Heart right ventricle (tissue), 16 donors: ENCODE measurements at places on chromosomes 6 and 20. TPM values are rescaled to one million over a fixed set of nuclear protein-coding genes. Genes with fewer than 3 reads are reported as not detected.

TSBP1 gene
- total RNA-seq, result not detected

SPATA25 gene
- total RNA-seq, result 1.0 TPM

BTN1A1 gene
- total RNA-seq, result not detected

PSORS1C1 gene
- 1.00 TPM for total RNA-seq

FKBP1C gene
- 2.0 TPM for total RNA-seq

ITPA gene
- total RNA-seq, result 15.8 TPM

NKX2-2 gene
- total RNA-seq, result not detected

HLA-DOA gene
- total RNA-seq, result 2.7 TPM

TPX2 gene
- 0.47 TPM for total RNA-seq

SLC22A2 gene
- total RNA-seq, result not detected

PMEPA1 gene
- total RNA-seq, result 24.4 TPM

- peaks cover 10% of the 10 kb centered on the region for H3K27me3 ChIP-seq
- H3K36me3 ChIP-seq, result no peaks in the 10 kb centered on the region
- DNase-seq, result no peak
- no peak overlapping the region for H3K27ac ChIP-seq
- peaks cover 12% of the 10 kb centered on the region for H3K4me1 ChIP-seq
These were observed 66.4 kb upstream of the DUSP22 start for GRCh38 chr6:225907-226306.

- H3K27ac ChIP-seq, result no peak overlapping the region
- no peaks in the 10 kb centered on the region for H3K27me3 ChIP-seq
- no peaks in the 10 kb centered on the region for H3K4me1 ChIP-seq
- no peak overlapping the region for H3K4me3 ChIP-seq
These were observed 515.9 kb downstream of the GRIK2 start for GRCh38 chr6:101909366-101909765.

- no peaks in the 10 kb centered on the region for H3K27me3 ChIP-seq
- no peak overlapping the region for H3K4me3 ChIP-seq
- H3K27ac ChIP-seq, result no peak overlapping the region
- H3K4me1 ChIP-seq, result no peaks in the 10 kb centered on the region
These were observed 25.6 kb upstream of the GABRR1 start for GRCh38 chr6:89242574-89243330.

GRCh38 chr6:45454008-45454911 is 76.5 kb upstream of the SUPT3H start:
- no peak for DNase-seq
- no peak overlapping the region for H3K27ac ChIP-seq
- H3K4me1 ChIP-seq, result no peaks in the 10 kb centered on the region
- no peaks in the 10 kb centered on the region for H3K36me3 ChIP-seq
- no peaks in the 10 kb centered on the region for H3K27me3 ChIP-seq

- H3K27ac ChIP-seq, result no peak overlapping the region
- no peaks in the 10 kb centered on the region for H3K36me3 ChIP-seq
- DNase-seq, result no peak
- no peaks in the 10 kb centered on the region for H3K4me1 ChIP-seq
- H3K27me3 ChIP-seq, result no peaks in the 10 kb centered on the region
These were observed 148.3 kb upstream of the SCGN start for GRCh38 chr6:25503686-25504085.

DNA sequence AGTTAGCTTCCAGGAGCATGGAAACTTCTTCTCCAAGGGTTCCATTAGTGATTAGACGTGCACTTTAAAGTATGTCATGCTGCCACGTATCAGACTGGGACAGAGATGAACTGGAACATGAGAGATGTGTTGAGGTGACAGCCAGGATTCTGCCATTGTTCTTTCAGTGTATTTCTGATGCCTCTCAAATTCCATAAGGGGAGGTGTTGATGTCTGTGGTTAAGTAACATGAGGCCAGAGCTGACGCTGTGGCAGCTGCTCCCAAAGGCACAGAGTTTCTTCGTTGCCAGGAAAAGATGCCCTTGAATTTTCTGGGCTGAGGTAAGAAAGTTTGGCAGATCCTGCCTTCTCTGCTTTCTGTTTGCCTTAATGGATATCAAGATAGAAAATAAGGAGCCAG is 63.5 kb downstream of the TRMT6 start:
- no peak overlapping the region for H3K4me3 ChIP-seq
- no peaks in the 10 kb centered on the region for H3K4me1 ChIP-seq
- DNase-seq, result peak; percentile 10
- no peaks in the 10 kb centered on the region for H3K36me3 ChIP-seq
- peak overlapping the region; percentile 77 for H3K27ac ChIP-seq

GRCh38 chr20:59671661-59672471 is 67.5 kb downstream of the PHACTR3 start:
- H3K27me3 ChIP-seq, result peaks cover 11% of the 10 kb centered on the region
- no peaks in the 10 kb centered on the region for H3K36me3 ChIP-seq
- H3K4me3 ChIP-seq, result no peak overlapping the region
- H3K27ac ChIP-seq, result no peak overlapping the region
- no peaks in the 10 kb centered on the region for H3K4me1 ChIP-seq

- no peak overlapping the region for H3K27ac ChIP-seq
- no peak for DNase-seq
- H3K4me1 ChIP-seq, result no peaks in the 10 kb centered on the region
- H3K27me3 ChIP-seq, result no peaks in the 10 kb centered on the region
- no peak overlapping the region for H3K4me3 ChIP-seq
- no peaks in the 10 kb centered on the region for H3K36me3 ChIP-seq
These were observed 500.3 kb downstream of the DHX35 start for GRCh38 chr20:39462416-39462945.

DNA sequence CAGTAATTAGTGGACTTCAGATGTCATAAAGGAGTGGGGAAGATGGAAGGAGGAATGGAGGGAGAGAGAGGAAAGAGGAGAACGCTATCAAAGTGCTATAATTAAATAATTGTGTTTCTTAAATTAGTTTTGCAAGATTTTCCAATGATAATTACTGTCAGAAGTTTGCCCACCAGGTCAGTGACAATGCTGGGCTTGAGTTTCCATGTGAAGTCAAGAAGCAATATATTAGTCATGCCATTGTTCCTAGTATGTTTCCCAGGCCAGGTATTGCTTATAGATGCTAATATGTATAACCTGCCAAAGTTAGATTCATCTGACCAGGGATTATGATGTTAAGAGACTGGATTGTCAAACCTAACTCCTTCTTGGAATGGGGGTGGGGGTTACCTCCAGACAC is 131.9 kb downstream of the GJA10 start:
- DNase-seq, result no peak
- no peaks in the 10 kb centered on the region for H3K4me1 ChIP-seq
- H3K27me3 ChIP-seq, result no peaks in the 10 kb centered on the region
- no peak overlapping the region for H3K27ac ChIP-seq
- H3K36me3 ChIP-seq, result no peaks in the 10 kb centered on the region
- no peak overlapping the region for H3K4me3 ChIP-seq

- H3K27me3 ChIP-seq, result no peaks in the 10 kb centered on the region
- H3K4me3 ChIP-seq, result no peak overlapping the region
- DNase-seq, result no peak
- H3K4me1 ChIP-seq, result no peaks in the 10 kb centered on the region
These were observed 46.1 kb downstream of the SLC35B3 start for GRCh38 chr6:8389036-8389818.

GRCh38 chr20:62148908-62149314 is 5.3 kb downstream of the SS18L1 start:
- no peaks in the 10 kb centered on the region for H3K27me3 ChIP-seq
- peaks cover 47% of the 10 kb centered on the region for H3K4me1 ChIP-seq
- H3K27ac ChIP-seq, result no peak overlapping the region

GRCh38 chr6:169230946-169231789 is 22.5 kb downstream of the THBS2 start:
- peaks cover 7% of the 10 kb centered on the region for H3K36me3 ChIP-seq
- DNase-seq, result no peak
- H3K27me3 ChIP-seq, result no peaks in the 10 kb centered on the region
- no peak overlapping the region for H3K4me3 ChIP-seq

DNA sequence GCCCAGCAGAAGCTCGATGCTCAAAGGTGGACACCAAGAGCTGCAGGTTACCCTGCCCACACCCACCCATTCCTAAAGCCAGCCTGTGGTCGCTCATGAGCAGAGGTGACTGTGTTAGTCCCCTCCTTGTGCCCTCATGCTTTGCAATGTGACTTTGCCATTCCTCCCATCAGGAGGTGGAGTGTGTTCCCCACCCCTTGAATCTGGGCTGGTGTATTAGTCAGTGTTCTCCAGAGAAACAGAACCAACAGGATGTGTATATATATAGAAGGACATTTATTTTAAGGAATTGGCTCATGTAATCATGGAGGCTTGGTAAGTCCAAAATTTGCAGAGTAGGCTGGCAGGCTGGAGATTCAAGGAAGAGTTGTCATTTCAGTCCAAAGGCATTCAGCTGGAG is 54.4 kb upstream of the RNF24 start:
- no peak for DNase-seq
- H3K4me3 ChIP-seq, result no peak overlapping the region
- H3K36me3 ChIP-seq, result no peaks in the 10 kb centered on the region
- H3K27me3 ChIP-seq, result no peaks in the 10 kb centered on the region
- peak overlapping the region; percentile 28 for H3K27ac ChIP-seq
- peaks cover 18% of the 10 kb centered on the region for H3K4me1 ChIP-seq

- no peaks in the 10 kb centered on the region for H3K27me3 ChIP-seq
- no peak for DNase-seq
- no peaks in the 10 kb centered on the region for H3K36me3 ChIP-seq
- H3K27ac ChIP-seq, result no peak overlapping the region
These were observed 80.3 kb upstream of the HTR1E start for GRCh38 chr6:86856937-86857563.

DNA sequence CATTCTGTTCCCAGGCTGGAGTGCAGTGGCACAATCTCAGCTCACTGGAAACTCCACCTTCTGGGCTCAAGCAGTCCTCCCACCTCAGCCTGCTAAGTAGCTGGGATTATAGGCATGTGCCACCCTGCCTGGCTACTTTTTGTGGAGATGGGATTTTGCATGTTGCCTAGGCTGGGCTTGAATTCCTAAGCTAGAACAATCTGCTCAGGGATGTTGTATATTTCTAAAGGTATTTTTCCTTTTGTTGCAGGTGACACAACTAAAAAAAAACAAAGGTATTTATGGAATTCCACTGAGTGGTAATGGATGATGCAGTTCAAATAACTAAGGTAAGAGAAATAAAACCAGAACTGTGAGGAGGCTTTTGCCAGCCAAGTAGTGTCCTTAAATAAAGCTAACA is 49.7 kb downstream of the PTPRA start:
- peaks cover 8% of the 10 kb centered on the region for H3K4me1 ChIP-seq
- peaks cover 45% of the 10 kb centered on the region for H3K36me3 ChIP-seq
- DNase-seq, result no peak
- no peak overlapping the region for H3K27ac ChIP-seq

DNA sequence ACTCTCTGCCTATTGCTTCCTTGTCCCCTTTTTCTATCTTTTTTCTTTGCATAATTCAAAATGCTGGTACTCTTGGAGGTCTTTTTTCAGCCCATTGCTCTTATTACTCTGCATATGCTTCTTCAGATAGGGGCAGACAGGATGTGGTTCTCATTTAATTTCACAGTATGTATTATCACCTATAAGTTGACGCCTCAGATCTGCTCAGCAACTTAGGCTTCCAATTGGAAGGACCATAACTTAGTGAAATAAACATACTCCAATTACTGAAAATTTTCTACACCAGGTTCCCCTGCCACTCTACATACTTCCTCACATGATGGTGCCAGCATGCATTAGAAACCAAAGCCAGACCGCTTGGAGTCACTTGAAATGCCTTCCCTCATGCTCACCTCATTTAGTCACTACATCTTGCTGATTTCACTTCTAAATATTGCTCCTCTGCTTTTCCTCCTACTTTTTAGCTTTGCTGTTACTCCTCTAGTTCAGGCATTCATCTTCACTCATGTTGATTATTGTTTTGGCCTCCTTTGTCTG is 34.5 kb upstream of the AHI1 start:
- H3K27me3 ChIP-seq, result no peaks in the 10 kb centered on the region
- H3K36me3 ChIP-seq, result no peaks in the 10 kb centered on the region
- H3K27ac ChIP-seq, result no peak overlapping the region
- H3K4me1 ChIP-seq, result peaks cover 5% of the 10 kb centered on the region
- no peak for DNase-seq

DNA sequence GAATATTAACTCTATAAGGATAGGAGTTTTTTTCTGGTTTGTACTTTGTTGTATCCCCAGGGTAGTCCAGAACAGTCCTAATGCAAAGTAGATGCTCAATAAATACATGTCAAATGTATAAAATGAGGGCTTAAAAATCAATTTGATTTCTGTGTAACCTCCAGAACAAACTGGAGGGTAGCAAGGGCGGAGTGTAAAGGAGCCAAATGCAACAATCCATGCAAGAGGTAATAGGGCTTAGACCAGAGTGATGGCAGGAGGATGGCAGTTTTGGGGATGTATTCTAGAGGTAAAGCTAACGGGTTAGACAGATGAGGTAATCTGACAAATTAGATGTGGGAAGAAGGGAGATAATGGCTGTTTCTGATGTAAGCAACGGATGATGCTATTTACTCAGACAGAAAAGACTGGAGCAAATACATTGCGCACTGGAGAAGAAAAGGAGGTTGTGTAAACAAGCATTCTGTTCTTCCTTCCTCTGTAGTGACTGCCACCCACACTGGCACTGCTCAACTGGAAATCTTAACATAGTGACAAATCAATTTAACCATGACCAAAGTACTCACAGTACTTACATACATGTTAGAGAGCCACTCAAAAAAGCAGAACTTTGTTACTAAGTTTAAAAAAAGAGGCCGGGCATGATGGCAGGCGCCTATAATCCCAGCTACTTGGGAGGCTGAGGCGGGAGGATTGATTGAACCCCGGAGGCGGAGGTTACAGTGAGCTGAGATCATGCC is 2.0 kb downstream of the ZNF318 start:
- H3K4me3 ChIP-seq, result no peak overlapping the region
- peaks cover 3% of the 10 kb centered on the region for H3K36me3 ChIP-seq
- H3K4me1 ChIP-seq, result peaks cover 12% of the 10 kb centered on the region
- H3K27me3 ChIP-seq, result no peaks in the 10 kb centered on the region
- DNase-seq, result no peak
- H3K27ac ChIP-seq, result no peak overlapping the region

- no peak overlapping the region for H3K4me3 ChIP-seq
- no peak overlapping the region for H3K27ac ChIP-seq
- no peaks in the 10 kb centered on the region for H3K27me3 ChIP-seq
- DNase-seq, result no peak
- H3K36me3 ChIP-seq, result no peaks in the 10 kb centered on the region
- no peaks in the 10 kb centered on the region for H3K4me1 ChIP-seq
These were observed 267.1 kb downstream of the ADGB start for GRCh38 chr6:146865756-146866379.

DNA sequence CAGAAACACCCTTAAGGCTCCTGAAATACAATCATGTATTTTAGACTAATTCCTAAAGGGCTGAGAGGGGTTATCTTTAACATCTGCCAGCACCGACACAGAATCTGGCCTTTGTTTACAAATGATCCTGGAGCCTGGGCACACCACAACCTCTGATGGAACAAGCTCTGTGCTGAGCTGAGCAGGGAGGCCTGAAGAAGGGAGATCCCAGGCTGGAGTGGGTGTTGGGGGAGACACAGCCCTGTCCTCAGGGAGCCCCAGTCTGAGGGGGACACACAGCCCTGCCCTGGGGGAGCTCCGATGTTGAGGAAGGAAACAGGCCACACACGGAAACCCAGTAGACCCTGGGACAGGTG is 130.5 kb downstream of the VEGFA start:
- DNase-seq, result no peak
- no peaks in the 10 kb centered on the region for H3K4me1 ChIP-seq
- no peak overlapping the region for H3K27ac ChIP-seq
- no peaks in the 10 kb centered on the region for H3K36me3 ChIP-seq
- H3K27me3 ChIP-seq, result no peaks in the 10 kb centered on the region

- H3K36me3 ChIP-seq, result no peaks in the 10 kb centered on the region
- H3K27me3 ChIP-seq, result no peaks in the 10 kb centered on the region
- H3K4me3 ChIP-seq, result no peak overlapping the region
- H3K27ac ChIP-seq, result no peak overlapping the region
- H3K4me1 ChIP-seq, result no peaks in the 10 kb centered on the region
- no peak for DNase-seq
These were observed 723.9 kb downstream of the EYS start for GRCh38 chr6:64983089-64983488.
